ENCODE measurements at places on chromosomes 2 and 18. TPM values are rescaled to one million over a fixed set of nuclear protein-coding genes. Genes with fewer than 3 reads are reported as not detected.
A peak's percentile ranks its signal among the peaks of the same experiment; 100 is the strongest.

DNA sequence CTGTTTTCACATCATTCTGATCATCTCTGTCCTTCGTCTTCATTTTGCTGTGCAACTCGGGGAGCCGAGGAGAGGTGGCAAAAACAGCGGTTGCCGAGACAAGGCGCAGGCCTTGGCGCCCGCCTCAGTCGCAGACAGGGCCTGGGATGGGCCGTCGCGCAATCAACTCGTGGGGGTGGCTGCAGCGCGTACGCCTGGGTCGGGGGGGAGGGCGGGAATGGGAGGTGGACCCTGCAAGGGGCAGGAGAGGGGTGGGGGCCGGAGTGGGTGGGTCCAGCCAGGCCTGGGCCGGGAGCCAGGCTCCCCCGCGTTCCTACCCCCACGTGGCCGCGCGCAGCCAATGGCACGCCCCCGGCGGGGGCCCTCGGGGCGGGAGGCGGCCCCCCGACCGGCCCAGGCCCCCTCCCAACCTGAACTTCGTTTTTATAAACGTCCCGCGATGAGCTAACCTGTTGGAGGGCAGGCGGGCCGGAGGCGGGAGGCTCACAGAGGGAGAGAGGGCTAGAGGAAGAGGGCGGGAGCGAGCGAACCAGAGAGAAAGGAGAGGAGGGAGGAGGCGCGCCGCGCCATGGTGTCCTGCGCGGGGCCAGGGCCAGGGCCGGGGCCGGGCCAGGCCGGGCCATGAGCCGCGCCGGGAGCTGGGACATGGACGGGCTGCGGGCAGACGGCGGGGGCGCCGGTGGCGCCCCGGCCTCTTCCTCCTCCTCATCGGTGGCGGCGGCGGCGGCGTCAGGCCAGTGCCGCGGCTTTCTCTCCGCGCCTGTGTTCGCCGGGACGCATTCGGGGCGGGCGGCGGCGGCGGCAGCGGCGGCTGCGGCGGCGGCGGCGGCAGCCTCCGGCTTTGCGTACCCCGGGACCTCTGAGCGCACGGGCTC is at the start of gene HOXD13:
HOXD13 (plus strand) TSS at position 452 of the 875 bp plus-strand sequence; CDS start at position 622, 170 bp downstream.
- peak within 1 kb of the TSS; percentile 52 for H3K4me3 ChIP-seq
- no peaks in the 10 kb centered on the region for H3K36me3 ChIP-seq
- DNase-seq, result peak; percentile 80
- no peak within 1 kb of the TSS for H3K27ac ChIP-seq
- H3K27me3 ChIP-seq, result peaks cover 100% of the 10 kb centered on the region
- H3K4me1 ChIP-seq, result no peaks in the 10 kb centered on the region

- no peak overlapping the region for H3K4me3 ChIP-seq
- no peak for DNase-seq
- no peaks in the 10 kb centered on the region for H3K4me1 ChIP-seq
- H3K36me3 ChIP-seq, result no peaks in the 10 kb centered on the region
Observed at GRCh38 chr2:46278952-46279351, 18.3 kb upstream of the EPAS1 start.

GRCh38 chr18:255171-255570 is 12.7 kb downstream of the THOC1 start:
- no peak overlapping the region for H3K4me3 ChIP-seq
- DNase-seq, result no peak
- H3K27ac ChIP-seq, result no peak overlapping the region
- H3K27me3 ChIP-seq, result no peaks in the 10 kb centered on the region

DNA sequence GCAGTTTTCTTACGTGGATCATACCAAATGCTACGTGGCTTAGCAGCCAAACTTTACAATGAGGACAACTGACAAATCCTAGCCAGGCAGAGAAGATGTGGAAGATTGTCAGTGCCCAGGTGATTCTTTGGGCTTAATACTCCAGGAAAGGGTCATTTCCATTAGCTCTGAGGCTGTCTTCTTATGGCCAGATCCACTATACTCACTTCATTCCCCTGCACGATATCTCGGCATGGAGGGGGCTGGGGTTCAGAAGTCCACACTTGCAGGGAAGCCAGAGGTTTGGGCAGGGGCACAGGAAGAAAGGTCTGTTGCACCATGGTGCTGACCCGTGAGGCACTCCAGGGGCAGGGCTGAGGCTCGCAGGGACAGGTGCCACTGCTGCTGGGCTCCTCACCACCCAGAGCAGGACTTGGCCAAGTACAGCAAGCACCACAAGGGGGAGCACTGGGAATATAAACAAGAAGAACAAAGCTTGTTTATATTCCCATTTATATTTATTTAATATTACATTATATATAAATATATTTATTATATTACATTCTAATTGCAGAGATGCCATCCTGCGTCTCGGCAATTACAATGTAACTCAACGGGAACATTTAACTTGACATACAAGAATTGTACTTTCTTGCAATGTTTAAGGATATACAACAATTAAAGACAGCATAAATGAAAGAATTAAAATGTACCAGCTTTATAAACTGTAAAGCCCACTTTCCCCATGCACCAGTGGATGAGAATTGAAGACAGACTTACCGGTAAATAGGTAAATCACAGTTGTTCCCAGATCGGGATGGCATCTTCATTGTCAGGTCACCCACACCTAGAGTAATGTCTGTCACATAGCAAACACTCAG is 27.2 kb downstream of the CLUL1 start:
- peak; percentile 80 for DNase-seq
- no peaks in the 10 kb centered on the region for H3K4me1 ChIP-seq

GRCh38 chr2:175536059-175536458 is 354.5 kb upstream of the ATP5MC3 start:
- no peak overlapping the region for H3K4me3 ChIP-seq
- H3K36me3 ChIP-seq, result no peaks in the 10 kb centered on the region
- H3K27ac ChIP-seq, result no peak overlapping the region
- peak; percentile 30 for DNase-seq
- H3K4me1 ChIP-seq, result peaks cover 12% of the 10 kb centered on the region

The AMER3 gene
- total RNA-seq, result not detected

GRCh38 chr2:28557389-28558131 is 61.7 kb downstream of the PLB1 start:
- H3K4me3 ChIP-seq, result no peak overlapping the region
- no peak overlapping the region for H3K27ac ChIP-seq
- DNase-seq, result no peak
- no peaks in the 10 kb centered on the region for H3K36me3 ChIP-seq

DNA sequence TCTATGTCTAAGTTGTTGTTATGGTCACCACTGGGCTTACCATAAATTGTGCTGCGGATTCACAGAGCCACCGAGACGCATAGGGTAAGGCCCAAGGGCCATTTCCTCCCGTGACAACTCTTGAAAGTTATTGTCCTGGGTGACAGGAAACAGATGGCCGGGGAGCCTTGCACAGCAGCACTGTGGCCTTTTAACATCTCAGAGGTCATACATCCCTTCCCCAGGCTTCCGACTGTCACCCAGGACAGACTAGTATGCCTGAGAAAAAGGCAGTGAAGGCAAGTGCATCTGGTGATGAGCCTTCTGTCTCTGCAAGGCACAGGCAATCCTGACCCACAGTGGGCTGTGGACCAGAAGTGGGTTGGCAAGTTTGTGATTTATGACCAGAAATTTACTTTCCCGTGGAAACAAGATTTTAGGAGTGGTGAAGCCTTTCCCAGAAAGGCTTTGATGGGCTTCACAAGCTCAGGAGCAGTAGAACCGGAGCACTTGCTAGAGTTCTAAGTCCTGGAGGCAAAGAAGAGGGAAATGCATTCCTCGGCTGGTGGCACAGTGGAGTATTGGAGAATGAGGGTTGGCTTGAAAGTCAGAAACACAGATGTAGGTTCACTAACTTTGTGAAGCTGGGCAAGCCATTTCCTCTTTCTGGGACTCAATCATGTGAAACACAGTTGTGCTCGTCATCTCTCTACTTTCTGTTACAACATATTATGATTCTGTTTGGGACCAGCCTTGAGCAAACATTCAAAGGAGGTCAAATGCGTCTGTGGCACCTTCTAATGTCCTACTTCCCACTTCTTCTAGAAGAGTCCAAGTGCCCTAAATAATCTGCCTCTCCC is 2.0 kb upstream of the CAPN14 start:
- no peak overlapping the region for H3K4me3 ChIP-seq
- no peak for DNase-seq
- H3K4me1 ChIP-seq, result no peaks in the 10 kb centered on the region
- H3K27ac ChIP-seq, result no peak overlapping the region
- no peaks in the 10 kb centered on the region for H3K36me3 ChIP-seq

GRCh38 chr18:56721491-56721890 is 70.3 kb downstream of the WDR7 start:
- H3K4me3 ChIP-seq, result no peak overlapping the region
- peaks cover 5% of the 10 kb centered on the region for H3K4me1 ChIP-seq
- H3K27me3 ChIP-seq, result no peaks in the 10 kb centered on the region
- H3K36me3 ChIP-seq, result no peaks in the 10 kb centered on the region
- no peak for DNase-seq

Data from neural progenitor cell (in vitro differentiated cells).